ENCODE measurements at places on chromosomes 5 and 9. TPM values are rescaled to one million over a fixed set of nuclear protein-coding genes. Genes with fewer than 3 reads are reported as not detected.

The PCDHGB4 gene
- 18.3 TPM for total RNA-seq

The RAB3C gene
- not detected for total RNA-seq

The TAF11L10 gene
- not detected for total RNA-seq

The MYOT gene
- not detected for total RNA-seq

The FOXD4L3 gene
- total RNA-seq: not detected

The PCDHGA6 gene
- total RNA-seq: 4.8 TPM

The HAPLN1 gene
- not detected for total RNA-seq

The TRIM7 gene
- total RNA-seq: 2.3 TPM

The LVRN gene
- total RNA-seq: 0.17 TPM

The DBH gene
- total RNA-seq: not detected

The TXNDC15 gene
- total RNA-seq: 65.9 TPM

The SLC1A3 gene
- total RNA-seq: 3.1 TPM
